Occipital lobe (tissue), 3 donors: ENCODE measurements at places on chromosomes 7 and 10. TPM values are rescaled to one million over a fixed set of nuclear protein-coding genes. Genes with fewer than 3 reads are reported as not detected.

The GPR158 gene
- total RNA-seq, result 6.1 TPM

The CALML5 gene
- total RNA-seq, result not detected

The STEAP1B gene
- 1.1 TPM for total RNA-seq

The KLF14 gene
- not detected for total RNA-seq

The CNNM1 gene
- 3.1 TPM for total RNA-seq

The FAM25A gene
- not detected for total RNA-seq

The SEC23IP gene
- 19.8 TPM for total RNA-seq

The SAP25 gene
- not detected for total RNA-seq

The GPR26 gene
- total RNA-seq, result 3.1 TPM

The SPOCK2 gene
- total RNA-seq, result 25.1 TPM

The PGAM2 gene
- 5.9 TPM for total RNA-seq

The IFIT5 gene
- 60.7 TPM for total RNA-seq

The VIPR2 gene
- 0.47 TPM for total RNA-seq

The SHTN1 gene
- 54.1 TPM for total RNA-seq

The CBLL1 gene
- total RNA-seq, result 24.5 TPM

The FGFBP3 gene
- 29.8 TPM for total RNA-seq

The BTBD16 gene
- not detected for total RNA-seq

The MKI67 gene
- total RNA-seq, result 1.7 TPM

The PAPOLB gene
- total RNA-seq, result 0.94 TPM

The HGF gene
- total RNA-seq, result 5.9 TPM

The GIMAP5 gene
- 3.7 TPM for total RNA-seq

The COL28A1 gene
- total RNA-seq, result 0.62 TPM

The EPO gene
- total RNA-seq, result not detected

The DHX32 gene
- total RNA-seq, result 20.4 TPM

The SFMBT2 gene
- 17.8 TPM for total RNA-seq

The KLLN gene
- 0.62 TPM for total RNA-seq

The GRK5 gene
- 17.3 TPM for total RNA-seq

The CYP26A1 gene
- total RNA-seq, result 10.0 TPM

The BLVRA gene
- 21.7 TPM for total RNA-seq

The PCLO gene
- total RNA-seq, result 48.5 TPM

The TLX1 gene
- not detected for total RNA-seq

The TCAF2 gene
- total RNA-seq, result 0.78 TPM

The FLNC gene
- total RNA-seq, result 3.6 TPM

The POLR2J gene
- 8.1 TPM for total RNA-seq

The CPA5 gene
- not detected for total RNA-seq

The CALML3 gene
- total RNA-seq, result not detected

The RASA4 gene
- total RNA-seq, result 30.4 TPM

The OR6B1 gene
- not detected for total RNA-seq

The HPS1 gene
- 11.1 TPM for total RNA-seq

The DPYSL4 gene
- total RNA-seq, result 40.6 TPM

The ABCB1 gene
- total RNA-seq, result 14.7 TPM

The OR9A2 gene
- total RNA-seq, result 1.1 TPM

The MKX gene
- total RNA-seq, result 0.94 TPM

The BICC1 gene
- 7.6 TPM for total RNA-seq

The SCIN gene
- 1.6 TPM for total RNA-seq

The FOXI2 gene
- not detected for total RNA-seq

The WDFY4 gene
- total RNA-seq, result 0.94 TPM

The COMMD3 gene
- total RNA-seq, result 58.6 TPM

The GOLGA7B gene
- total RNA-seq, result 11.9 TPM

The SEPTIN14 gene
- not detected for total RNA-seq

The TCERG1L gene
- total RNA-seq, result 1.6 TPM

The HKDC1 gene
- 2.3 TPM for total RNA-seq

The PRSS37 gene
- not detected for total RNA-seq

The TMEM273 gene
- total RNA-seq, result 1.7 TPM
